ENCODE measurements at places on chromosomes 5 and 9.

- no peak for DNase-seq
These were observed 53.3 kb downstream of the PRRC2B start for GRCh38 chr9:131447148-131447547.

DNA sequence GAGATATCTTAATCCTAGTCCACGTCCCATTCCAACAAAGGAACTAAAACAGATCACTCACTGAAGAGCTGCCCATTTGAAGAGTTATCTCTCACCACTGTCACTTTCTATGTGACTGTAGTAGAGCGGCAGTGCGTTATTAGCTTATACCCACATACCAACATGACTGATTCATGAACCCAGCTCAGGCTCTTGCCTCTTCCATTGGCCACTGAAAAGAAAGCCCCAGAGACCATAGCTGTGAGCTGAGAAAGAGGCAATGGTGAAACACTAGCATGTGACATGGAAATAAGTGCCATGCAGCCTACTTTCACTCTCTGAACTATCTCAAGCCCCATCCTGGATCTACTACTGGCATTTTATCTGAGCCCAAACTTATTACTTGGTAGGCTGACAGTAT is 151.7 kb upstream of the MOCS2 start:
- peak; percentile 35 for DNase-seq

DNA sequence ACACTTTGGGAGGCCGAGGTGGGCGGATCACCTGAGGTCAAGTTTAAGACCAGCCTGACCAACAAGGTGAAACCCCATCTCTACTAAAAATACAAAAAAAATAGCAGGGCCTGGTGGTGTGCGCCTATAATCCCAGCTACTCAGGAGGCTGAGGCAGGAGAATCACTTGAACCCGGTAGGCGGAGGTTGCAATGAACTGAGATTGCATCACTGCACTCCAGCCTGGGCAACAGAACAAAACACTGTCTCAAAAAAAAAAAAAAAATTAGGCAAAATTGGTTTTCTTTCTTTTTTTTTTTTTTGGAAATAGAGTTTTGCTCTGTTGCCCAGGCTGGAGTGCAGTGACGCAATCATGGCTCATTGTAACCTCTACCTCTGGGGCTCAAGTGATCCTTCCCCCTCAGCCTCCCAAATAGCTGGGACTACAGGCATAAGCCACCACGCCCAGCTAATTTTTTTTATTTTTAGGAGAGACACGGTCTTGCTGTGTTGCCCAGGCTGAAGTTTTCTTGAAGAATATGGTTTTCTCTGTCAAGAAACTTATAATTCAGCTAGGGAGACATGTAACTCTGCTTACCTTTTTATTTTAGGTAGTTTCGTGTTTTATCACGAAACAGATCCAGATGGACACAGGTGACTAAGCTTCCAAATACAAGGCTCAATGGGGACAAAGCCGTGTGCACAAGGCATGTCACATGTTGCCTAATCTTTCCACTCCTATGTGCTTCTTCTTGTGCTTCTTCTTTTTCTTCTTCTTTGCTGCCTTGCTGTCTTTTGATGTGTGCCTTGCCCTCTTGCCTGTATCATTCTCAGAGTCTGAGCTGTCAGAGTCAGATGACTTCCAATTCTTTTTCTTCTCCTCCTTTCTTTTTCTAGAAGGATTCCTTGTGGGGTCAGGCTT is 14.3 kb downstream of the TTC1 start:
- DNase-seq: no peak

GRCh38 chr5:176810687-176811501 is 535 bp downstream of the UNC5A start:
- DNase-seq: no peak

- no peak for DNase-seq
These were observed 75.3 kb downstream of the TRIO start for GRCh38 chr5:14218480-14218879.

- DNase-seq: peak; percentile 96
These were observed 79.6 kb downstream of the RAI14 start for GRCh38 chr5:34735491-34736426.

GRCh38 chr9:2231829-2232228 is 216.7 kb downstream of the SMARCA2 start:
- DNase-seq: peak; percentile 74

- peak; percentile 56 for DNase-seq
These were observed 28.2 kb upstream of the CPLX2 start for GRCh38 chr5:175842951-175843793.

GRCh38 chr9:22645893-22646292 is 199.3 kb downstream of the DMRTA1 start:
- peak; percentile 48 for DNase-seq

DNA sequence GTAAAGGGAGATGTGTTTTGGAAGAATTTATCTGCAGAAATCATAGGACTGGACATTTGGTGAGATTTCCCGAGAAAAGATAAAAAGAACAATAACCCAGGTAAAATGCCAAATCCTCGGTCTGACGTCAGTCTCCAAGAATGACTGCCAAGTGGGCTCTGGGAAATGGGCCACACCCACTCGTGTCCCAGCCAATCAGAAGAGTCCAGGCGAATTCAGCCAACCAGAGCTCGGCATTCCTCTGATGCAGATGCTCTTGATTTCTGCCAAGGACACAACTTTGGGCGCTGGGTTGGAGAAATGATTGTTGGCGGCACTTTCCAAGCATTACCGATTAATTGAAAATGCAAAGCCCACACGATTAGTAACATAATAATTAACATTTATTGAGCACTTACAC is 73.3 kb downstream of the FGF18 start:
- no peak for DNase-seq

DNA sequence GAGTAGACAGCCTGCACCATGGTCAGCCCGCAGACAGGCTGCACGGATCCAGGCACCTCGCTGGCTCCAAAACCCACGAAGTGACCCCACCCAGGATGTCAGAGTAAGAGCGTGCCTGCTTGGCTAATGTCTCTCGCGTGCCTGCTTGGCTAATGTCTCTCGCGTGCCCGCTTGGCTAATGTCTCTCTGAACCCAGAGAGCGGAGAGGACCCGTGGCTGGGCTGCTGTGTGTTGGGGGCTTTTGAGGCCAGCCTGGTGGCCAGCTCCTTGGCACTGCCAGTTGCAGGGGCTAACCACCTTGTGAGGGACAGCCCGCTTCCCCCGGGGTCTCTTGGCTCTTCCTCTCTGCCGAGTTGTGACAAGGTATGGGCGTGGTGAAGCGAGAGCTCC is 8.9 kb upstream of the RXRA start:
- DNase-seq: peak; percentile 14

Data from fibroblast of skin of abdomen (primary cell).